Retina (tissue), 1 donor: ENCODE measurements at places on chromosomes 7 and 10.

GRCh38 chr7:96266580-96266979 lies 55.3 kb downstream of the SLC25A13 start:
- DNase-seq: no peak

- no peak for DNase-seq
These were observed 277.4 kb downstream of the PARD3 start for GRCh38 chr10:34537629-34538231.

DNA sequence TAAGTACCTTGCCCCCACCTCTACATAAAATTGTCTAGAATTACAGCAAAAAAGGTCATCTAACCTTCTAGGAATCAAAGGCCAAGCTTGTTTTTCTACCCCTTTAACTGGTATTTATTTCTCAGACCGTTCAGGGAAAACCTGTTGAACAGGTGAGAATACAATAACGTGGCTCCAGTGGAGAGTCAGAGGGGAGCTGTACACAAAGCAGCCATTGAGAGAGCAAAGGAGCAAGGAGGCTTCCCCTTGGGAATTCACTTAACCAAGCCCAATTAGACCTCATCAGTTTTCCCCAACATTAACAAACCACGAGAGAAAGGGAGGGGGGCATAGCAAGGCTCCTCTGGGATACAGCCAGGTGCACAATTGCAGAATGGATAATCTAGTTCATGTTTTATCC lies 101.9 kb downstream of the ELMO1 start:
- no peak for DNase-seq

DNA sequence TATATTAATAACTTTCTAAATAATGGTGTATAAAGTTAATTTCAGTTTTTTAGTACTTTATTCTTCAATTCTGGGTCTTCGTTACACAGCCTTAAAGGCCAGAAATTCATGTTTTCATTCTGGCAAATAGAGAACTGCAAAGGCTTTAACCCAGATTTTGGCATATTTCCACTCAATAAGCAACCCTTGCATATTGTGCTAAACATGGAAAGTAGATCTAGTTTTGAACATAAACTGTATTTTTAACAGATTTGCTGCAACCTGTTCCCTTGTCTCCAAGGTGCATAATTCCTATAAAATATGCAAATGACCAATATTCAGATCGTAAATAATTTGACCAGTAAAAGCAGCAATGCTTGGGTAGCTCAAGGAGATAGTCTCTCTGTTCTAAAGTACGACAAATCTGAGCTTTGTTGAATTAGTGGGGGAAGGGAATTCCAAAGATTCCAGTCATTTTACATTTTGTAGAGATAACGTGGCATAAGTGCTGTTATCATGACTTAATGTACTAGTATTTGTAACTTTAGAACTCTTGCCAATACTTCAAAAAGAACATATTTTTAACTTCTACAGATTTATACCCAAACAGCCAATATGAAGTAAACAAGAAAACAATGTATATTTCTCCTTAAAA lies 46.4 kb upstream of the RSBN1L start:
- no peak for DNase-seq

DNA sequence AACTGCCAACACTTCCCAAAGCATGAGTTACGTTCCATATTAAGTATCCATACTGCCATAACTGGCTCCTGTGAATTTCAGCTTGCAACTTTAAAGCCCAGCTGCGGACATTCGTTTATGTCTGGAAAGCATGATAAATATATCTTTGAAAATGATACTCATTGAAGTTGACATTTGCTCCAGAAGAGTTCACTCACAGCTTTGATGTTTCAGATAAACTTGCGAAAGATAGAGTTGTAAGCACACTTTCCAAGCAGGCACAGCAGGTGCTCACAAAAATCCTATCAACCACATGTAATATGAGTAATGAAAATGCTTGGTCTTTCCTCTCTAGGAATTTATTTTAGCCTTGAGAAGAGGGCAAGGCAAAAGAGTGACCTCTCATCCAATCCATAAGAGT lies 4.5 kb downstream of the CHCHD3 start:
- DNase-seq: no peak

DNA sequence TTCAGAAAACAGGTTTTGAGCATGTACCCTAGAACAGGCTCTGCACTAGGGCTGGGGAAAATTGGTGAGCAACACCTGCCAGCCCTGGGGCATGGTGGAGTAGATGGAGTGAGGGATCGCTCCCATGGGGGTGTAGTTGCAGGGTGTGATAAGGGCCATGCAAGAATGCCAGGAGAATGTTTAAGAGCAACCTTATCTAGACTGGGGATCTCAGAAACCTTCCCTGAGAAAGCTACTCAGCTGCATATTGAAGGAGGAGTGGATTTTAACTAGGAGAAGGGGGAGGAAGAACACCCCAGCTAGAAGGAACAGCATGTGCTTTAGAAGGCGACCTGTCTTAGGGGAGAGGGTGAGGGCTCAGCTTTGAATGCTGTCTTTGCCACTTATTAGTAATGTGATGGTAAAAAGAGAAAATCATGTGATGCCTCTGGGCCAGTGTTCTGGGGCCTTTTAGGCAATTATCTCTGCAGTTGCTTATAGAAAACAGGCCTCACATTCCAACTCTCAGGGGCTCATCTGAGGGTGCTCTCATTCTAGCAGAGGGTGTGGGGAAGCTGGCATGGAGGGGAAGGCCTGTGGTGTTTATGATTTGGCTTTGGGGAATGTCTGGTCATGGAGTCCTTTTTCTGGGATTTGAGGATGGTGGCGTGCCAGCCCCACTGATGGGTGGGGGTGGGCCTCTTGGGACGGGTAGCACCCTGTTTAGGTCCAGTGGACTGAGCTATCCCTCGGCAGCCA lies 225.4 kb downstream of the BMPER start:
- DNase-seq: no peak

DNA sequence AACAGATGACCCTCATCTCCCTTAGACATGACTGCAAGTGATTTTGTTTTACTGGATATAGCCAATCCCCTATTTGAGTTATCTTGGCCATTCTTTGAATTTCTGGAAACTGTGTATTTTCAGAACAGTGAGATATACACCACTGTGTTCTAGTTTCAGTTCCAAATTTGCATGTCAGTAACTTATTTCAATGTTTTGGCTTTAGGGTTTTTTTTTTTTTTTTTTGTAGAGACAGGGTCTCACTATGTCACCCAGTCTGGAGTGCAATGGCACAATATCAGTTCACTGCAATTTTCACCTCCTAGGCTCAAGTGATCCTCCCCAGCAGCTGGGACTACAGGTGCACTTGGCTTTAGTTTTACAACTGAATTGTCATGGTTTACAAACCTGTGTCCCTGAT lies 67.2 kb downstream of the ATAD1 start:
- DNase-seq: no peak

DNA sequence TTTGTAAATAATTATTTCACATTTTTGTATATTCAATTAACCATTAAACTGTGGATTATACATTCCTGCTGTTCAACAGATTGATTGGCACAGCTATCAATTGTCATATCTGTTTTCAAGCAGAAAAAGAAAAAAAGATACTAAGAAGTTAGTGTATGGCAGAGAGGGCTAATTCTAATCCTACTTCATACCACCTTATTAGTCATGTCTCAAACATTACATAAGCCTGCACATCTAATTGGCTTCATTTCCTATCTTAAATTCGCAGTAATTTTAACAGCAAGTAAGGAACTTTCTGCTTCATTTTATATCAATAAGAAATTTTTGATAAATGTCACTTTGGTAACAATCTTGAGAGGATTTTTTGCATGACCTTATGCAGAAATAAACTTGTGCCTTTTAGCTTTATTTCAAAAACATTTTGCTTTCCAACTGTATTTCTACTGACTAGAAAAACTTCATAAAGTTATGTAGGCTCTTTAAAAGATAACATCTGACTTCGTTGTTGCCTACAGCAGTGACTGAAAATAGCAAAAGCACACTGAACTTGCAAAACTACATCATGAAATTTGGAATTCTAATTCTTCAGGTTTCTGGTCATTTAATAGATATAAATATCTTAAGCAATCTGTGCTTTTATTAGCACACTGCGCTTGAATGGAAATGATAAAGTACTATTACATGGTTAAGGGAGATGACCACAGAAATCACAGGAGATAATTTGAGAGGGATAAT lies 111.5 kb downstream of the SEMA3C start:
- no peak for DNase-seq

DNA sequence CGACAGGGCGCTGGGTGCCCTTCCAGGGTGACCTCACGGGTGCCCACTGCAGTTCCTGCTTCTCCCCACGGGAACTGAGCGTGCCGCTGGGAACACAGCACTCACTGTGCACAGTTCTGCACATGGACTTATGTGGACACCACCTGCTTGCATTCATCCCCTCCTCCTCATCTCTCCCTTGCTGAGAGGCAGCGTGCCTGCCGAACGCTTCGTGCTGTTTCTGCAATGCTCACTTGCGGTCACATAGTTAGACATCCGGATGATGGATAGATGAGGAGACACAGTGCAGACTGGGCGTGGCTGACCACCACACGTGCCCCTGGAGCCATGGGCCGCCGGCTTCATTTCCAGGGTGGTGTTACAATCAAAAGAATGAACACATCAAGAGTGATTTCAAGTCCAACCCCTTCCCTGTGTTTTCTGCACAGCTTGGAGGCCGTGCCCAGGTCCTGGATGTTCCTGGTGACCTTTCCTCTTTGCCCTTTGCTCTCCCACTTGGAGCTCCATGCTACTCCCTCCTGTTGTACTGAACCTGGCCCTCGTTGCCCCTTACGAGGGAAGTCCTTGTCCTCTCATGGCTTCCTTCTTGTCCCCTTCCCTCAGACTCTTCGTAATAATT lies 119.4 kb downstream of the VIPR2 start:
- peak; percentile 28 for DNase-seq

DNA sequence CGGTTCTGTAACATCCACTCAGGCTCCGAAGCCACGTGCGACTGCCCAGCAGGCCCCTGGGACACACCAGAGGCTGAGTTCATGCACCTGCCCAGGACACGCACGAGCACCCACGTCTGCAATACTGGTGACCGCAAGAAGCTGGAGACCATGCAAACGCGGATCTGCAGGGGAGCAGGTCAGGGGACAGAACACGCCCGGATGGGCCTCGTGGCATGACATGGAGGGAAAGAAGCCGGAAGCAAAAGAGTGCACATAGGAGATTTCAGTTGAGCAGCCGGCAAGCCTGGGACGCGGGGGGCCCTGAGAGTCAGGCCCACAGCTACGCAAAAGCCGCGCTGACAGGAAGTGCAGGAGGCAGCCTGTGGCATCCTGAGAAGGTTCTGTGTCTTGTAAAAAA lies 73.7 kb downstream of the FOXL3 start:
- no peak for DNase-seq

DNA sequence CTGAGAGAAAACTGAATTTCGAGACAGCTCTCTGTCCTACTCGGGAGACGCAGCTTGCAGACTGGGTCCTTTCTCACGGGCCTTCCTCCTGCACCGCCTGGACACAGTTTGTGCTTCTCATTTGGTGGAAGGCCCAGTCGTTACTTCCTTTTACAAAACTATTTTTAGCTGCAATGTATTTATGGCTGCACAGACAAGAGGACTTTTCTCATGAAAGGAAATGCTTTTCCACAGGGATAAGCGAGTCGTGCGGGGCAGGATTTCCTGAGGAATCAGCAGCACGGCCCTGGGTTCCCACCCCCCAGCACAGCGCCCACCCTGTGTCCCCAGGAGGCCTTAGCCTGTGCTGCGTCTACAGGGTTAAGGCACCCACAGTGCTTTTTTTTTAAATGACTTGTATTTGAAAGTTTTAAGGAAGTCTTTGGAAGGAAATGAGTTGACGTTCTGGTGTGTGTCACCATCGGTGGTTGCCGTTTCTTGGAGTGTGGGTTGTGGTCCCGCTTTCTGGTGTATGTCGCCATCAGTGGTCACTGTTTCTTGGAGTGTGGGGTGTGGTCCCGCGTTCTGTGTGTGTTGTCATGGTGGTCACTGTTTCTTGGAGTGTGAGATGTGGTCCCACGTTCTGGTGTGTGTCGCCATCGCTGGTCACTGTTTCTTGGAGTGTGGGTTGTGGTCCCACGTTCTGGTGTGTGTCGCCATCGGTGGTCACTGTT lies 50.9 kb downstream of the INPP5A start:
- DNase-seq: no peak

DNA sequence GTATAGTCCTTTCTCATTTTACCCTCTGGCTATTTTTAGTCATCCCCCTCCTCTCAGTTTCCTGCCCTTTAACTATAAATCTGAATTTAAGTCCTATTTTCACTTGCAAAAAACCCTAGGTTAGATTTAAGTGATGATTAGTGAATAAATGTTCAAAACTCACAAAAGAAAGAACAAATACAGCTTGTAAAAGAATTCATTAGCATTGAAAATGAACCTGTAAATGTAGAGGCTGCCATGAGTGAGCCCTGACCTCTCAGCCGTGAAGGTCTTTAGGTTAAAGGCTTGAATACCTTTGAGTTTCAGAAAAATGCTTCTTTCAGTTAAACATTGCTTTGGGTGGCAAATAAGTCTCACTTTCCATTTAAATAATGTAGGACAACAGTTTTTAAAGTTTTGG lies 2.0 kb upstream of the SLC16A12 start:
- no peak for DNase-seq
